Heart right ventricle (tissue), 16 donors: ENCODE measurements at places on chromosomes 6 and 20. TPM values are rescaled to one million over a fixed set of nuclear protein-coding genes. Genes with fewer than 3 reads are reported as not detected.

- peaks cover 2% of the 10 kb centered on the region for H3K4me1 ChIP-seq
- H3K36me3 ChIP-seq: no peaks in the 10 kb centered on the region
- H3K27ac ChIP-seq: no peak overlapping the region
- H3K4me3 ChIP-seq: no peak overlapping the region
Observed at GRCh38 chr6:39050453-39051112, 2.0 kb downstream of the GLP1R start.

DNA sequence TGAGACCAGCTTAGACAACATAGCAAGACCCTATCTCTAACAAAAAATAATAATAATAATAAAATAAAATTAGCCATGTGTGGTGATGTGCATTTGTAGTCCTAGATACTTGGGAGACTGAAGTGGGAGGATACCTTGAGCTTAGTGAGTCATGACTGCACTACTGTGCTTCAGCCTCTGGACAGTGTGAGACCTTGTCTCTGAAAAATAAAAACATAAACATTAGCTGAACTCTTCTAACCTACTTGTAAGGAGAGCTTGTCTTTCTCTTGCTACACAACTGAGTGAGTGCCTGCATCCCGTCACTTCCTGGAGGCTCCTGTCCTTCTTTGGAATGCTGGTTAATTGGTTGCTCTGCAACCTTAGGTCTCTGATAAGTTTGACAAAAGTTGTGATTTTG is 5.1 kb upstream of the DBNDD2 start:
- no peaks in the 10 kb centered on the region for H3K4me1 ChIP-seq
- H3K27ac ChIP-seq: no peak overlapping the region
- no peak for DNase-seq
- no peak overlapping the region for H3K4me3 ChIP-seq

GRCh38 chr20:21521596-21522480 is 8.0 kb upstream of the NKX2-2 start:
- peak overlapping the region; percentile 11 for H3K4me3 ChIP-seq
- DNase-seq: no peak
- peaks cover 31% of the 10 kb centered on the region for H3K27me3 ChIP-seq
- H3K27ac ChIP-seq: no peak overlapping the region
- peaks cover 12% of the 10 kb centered on the region for H3K4me1 ChIP-seq

DNA sequence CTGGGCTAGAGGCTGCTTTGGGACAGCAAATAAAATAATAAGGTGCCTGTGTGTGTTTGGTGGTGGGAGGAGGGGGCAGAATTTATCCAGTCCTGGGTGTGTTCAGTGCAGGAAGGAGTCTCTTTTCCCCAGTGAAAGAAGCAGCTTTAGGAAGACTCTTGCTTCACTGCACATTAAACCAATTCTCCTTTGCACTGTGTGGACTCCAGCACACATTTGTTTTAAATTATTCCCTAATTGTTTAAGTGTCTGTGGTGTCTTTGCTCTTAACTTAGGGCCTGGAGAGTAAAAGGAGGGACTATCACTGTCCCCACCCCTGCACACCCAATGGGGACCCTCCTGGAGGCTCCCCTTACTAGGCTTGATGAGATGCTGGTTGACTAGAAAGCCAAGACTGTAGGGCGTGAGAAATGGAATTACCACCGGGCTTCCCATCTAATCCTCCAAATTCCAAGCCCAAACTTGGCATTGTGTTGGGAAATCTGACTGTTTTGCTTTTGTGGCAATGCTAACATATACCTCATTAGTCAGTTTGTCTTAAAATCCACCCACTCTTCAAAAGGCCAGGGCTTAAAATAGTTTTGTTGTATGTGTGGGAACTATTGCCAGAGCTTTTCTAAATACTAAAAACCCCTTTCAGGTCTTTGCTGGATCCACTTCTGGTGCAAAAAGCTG is 13.5 kb upstream of the DAAM2 start:
- no peak overlapping the region for H3K27ac ChIP-seq
- H3K4me3 ChIP-seq: no peak overlapping the region
- no peaks in the 10 kb centered on the region for H3K36me3 ChIP-seq
- H3K27me3 ChIP-seq: no peaks in the 10 kb centered on the region
- peaks cover 12% of the 10 kb centered on the region for H3K4me1 ChIP-seq

- H3K4me3 ChIP-seq: no peak overlapping the region
- no peaks in the 10 kb centered on the region for H3K27me3 ChIP-seq
- peaks cover 42% of the 10 kb centered on the region for H3K4me1 ChIP-seq
- no peak overlapping the region for H3K27ac ChIP-seq
- no peaks in the 10 kb centered on the region for H3K36me3 ChIP-seq
Observed at GRCh38 chr6:167849846-167850459, 23.2 kb downstream of the AFDN start.

- no peak for DNase-seq
- H3K27me3 ChIP-seq: peaks cover 64% of the 10 kb centered on the region
- no peaks in the 10 kb centered on the region for H3K36me3 ChIP-seq
- H3K27ac ChIP-seq: no peak overlapping the region
Observed at GRCh38 chr6:30074331-30075093, 1.1 kb downstream of the RNF39 start.

DNA sequence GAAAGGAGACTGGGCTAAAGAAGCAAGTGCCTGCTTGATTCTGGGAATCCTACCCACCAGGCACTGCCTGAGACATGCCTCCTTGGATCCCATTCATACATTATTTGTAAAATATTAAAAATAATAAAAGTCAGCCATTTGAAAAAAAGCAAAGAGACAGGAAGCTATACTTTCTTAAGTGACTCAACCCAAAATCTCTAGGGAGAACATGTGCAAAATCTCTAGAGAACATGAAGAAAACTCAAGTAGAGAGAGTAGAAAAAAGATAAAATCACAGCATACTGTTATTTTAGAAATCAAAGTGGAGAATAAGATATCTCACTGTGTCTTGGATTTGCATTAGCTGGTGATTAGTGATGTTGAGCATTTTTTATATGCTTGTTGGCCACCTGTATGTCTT is 197.2 kb upstream of the GGTLC1 start:
- H3K36me3 ChIP-seq: no peaks in the 10 kb centered on the region
- H3K27ac ChIP-seq: no peak overlapping the region
- H3K27me3 ChIP-seq: no peaks in the 10 kb centered on the region
- no peak for DNase-seq
- H3K4me1 ChIP-seq: no peaks in the 10 kb centered on the region

DNA sequence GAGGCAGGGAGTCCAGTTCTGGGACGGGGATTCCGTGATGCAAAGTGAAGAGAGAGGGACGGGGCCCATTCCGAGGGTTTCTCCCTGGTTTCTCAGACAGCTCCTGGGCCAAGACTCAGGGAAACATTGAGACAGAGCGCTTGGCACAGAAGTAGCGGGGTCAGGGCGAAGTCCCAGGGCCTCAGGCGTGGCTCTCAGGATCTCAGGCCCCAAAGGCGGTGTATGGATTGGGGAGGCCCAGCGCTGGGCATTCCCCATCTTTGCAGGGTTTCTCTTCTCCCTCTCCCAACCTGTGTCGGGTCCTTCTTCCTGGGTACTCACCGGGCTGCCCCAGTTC is 35.9 kb upstream of the HLA-G start:
- H3K27ac ChIP-seq: no peak overlapping the region
- no peaks in the 10 kb centered on the region for H3K27me3 ChIP-seq
- peak overlapping the region; percentile 88 for H3K4me3 ChIP-seq
- peaks cover 17% of the 10 kb centered on the region for H3K4me1 ChIP-seq
- H3K36me3 ChIP-seq: no peaks in the 10 kb centered on the region

- no peak overlapping the region for H3K4me3 ChIP-seq
- no peak overlapping the region for H3K27ac ChIP-seq
- H3K4me1 ChIP-seq: no peaks in the 10 kb centered on the region
- H3K36me3 ChIP-seq: no peaks in the 10 kb centered on the region
- H3K27me3 ChIP-seq: no peaks in the 10 kb centered on the region
Observed at GRCh38 chr6:143471822-143472221, 21.2 kb downstream of the PEX3 start.

GRCh38 chr6:106097411-106098231 is 11.5 kb downstream of the PRDM1 start:
- peaks cover 17% of the 10 kb centered on the region for H3K27me3 ChIP-seq
- H3K27ac ChIP-seq: peak overlapping the region; percentile 64
- no peaks in the 10 kb centered on the region for H3K36me3 ChIP-seq
- DNase-seq: no peak
- H3K4me1 ChIP-seq: no peaks in the 10 kb centered on the region
- H3K4me3 ChIP-seq: peak overlapping the region; percentile 50

DNA sequence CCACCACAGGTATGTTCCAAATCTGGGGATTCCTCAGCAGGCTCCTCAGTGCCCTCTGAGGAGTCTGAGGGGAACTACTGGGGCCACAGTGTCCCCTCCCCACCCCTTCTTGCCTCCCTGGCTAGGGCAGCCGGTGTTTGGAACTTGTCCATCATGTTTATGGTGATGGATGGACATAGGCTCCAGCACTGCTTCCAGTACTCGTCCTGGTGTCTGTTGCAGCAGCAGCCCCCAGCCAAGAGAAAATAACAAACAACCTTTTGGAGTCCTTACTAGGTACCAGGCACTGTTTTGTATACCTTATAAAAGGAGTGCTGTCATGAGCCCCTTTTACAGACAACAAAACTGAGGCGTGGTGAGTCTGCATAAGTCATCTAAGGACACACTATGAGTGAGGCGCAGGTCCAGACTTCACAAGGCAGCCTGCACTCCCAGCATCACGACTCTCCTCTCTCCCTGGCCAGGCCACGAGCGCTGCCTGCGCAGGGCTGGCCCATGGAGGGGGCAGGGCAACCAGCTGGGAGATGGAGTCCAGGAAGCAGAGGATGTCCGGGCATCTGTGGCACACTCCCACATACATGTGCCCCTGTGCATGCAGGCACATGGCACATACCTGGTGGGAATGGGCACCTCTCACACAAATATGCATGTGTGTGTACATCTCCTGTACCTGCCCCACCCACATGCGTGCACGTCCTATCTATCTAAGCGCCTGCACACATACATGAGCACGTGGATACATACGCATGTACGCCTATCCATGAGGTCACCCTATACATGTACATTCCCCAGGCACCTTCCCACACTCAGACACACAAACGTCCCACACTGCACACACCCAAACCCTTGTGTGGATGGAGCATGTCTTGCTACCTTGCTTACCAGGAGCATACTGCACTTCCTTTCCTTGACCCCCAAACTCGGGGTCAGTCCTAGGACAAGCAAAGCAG is 152.7 kb downstream of the VEGFA start:
- H3K27me3 ChIP-seq: no peaks in the 10 kb centered on the region
- no peak for DNase-seq
- no peaks in the 10 kb centered on the region for H3K36me3 ChIP-seq
- no peak overlapping the region for H3K4me3 ChIP-seq
- H3K4me1 ChIP-seq: no peaks in the 10 kb centered on the region

DNA sequence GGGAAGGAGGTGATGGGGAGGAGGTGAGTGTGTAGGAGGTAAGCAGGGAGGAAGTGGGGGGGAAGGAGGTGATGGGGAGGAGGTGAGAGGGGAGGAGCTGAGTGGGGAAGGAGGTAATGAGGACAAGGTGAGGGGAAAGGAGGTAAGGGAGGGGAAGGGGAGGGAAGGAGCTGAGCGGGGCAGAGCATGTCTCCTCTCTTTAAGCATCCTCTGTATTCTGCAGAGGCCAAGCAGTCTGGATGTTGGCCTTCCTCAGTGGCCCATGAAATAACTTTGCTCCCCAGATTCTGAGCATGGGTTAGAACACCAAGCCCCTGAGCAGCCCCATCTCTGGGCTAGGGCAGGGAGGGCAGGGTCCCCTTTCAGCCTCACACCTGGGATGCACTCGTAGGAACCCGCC is 84.6 kb downstream of the EDN3 start:
- DNase-seq: no peak
- H3K4me3 ChIP-seq: no peak overlapping the region
- H3K36me3 ChIP-seq: no peaks in the 10 kb centered on the region

GRCh38 chr20:44336725-44337380 is at the start of gene R3HDML:
TSS of gene R3HDML (plus strand) at chr20:44337043. CDS start at chr20:44337158, 115 bp downstream.
- no peak for DNase-seq
- H3K4me3 ChIP-seq: no peak within 1 kb of the TSS
- no peaks in the 10 kb centered on the region for H3K4me1 ChIP-seq
- no peaks in the 10 kb centered on the region for H3K36me3 ChIP-seq
- peaks cover 17% of the 10 kb centered on the region for H3K27me3 ChIP-seq

FRK gene
- total RNA-seq: 6.9 TPM

TM9SF4 gene
- 36.0 TPM for total RNA-seq

TRIM39 gene
- total RNA-seq: 9.9 TPM
